ENCODE measurements at places on chromosomes 11 and 22.

- no peak for DNase-seq
Observed at GRCh38 chr11:3840004-3840869, 522 bp downstream of the RHOG start.

GRCh38 chr11:106238704-106239360 lies 161.4 kb downstream of the AASDHPPT start:
- DNase-seq, result no peak

GRCh38 chr11:45093761-45094455 lies 52.5 kb upstream of the PRDM11 start:
- DNase-seq, result no peak

DNA sequence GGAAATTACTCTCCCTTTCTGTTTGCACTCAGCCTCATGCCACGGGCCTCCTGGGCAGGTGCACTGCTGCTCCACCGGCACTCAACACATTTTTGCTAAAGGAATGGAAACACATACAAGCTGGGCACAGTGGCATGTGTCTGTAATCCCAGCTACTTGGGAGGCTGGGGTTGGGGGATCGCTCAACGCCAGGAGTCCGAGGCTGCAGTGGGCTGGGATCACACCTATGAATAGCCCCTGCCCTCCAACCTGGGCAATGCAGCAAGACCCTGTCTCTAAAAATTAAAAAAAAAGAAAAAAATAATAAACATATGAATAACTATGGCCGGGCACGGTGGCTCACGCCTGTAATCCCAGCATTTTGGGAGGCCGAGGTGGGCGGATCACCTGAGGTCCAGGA lies 30.6 kb downstream of the RRP7A start:
- no peak for DNase-seq

GRCh38 chr22:45718391-45718790 lies 46.8 kb downstream of the ATXN10 start:
- no peak for DNase-seq

- DNase-seq, result peak; percentile 73
Observed at GRCh38 chr11:94675239-94675638, 92.9 kb upstream of the AMOTL1 start.

GRCh38 chr11:130216591-130217132 lies 57.1 kb downstream of the ST14 start:
- no peak for DNase-seq

- DNase-seq, result no peak
Observed at GRCh38 chr11:101061606-101062005, 68.0 kb downstream of the PGR start.

GRCh38 chr11:30471244-30471643 lies 114.9 kb downstream of the MPPED2 start:
- no peak for DNase-seq

DNA sequence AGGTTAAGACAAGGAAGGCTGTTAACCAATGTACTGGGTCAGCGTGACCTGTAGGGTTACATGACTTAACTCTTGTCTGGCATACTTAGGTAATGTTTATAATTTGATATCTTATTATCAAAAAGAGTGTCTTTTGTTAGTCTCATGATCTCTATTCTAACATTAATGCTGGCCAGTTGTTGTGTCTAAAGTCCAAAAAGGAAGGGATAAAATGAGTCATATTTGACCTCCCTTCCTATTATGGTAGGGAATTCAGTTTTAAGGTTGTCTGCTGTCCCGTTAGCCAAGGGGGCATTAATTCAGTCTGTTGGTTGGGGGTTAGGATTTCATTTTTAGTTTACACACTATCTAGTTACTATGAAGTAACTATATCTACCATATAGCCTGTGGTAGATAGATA lies 364.0 kb downstream of the GRM5 start:
- DNase-seq, result no peak

DNA sequence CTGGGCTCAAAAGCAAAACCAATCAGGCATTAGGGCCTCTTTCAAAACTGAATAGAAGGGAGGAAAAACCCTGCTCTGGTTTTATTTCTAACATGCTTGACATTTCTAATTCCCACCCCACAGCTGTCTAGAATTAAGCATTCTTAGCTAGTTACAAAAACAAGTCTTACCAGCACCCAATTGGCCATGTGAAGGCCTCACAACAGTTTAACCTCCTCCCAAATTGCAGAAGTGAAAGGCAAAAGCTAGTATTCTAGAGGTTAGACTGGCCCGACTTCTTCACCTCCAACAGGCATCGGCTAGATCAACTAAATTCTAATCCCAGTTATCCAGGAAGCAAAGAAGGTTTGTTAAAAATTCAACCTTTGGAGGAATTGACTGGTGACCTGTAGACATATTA lies 6.5 kb downstream of the SF1 start:
- no peak for DNase-seq

- DNase-seq, result no peak
Observed at GRCh38 chr22:39494471-39495120, 7.5 kb upstream of the MIEF1 start.

DNA sequence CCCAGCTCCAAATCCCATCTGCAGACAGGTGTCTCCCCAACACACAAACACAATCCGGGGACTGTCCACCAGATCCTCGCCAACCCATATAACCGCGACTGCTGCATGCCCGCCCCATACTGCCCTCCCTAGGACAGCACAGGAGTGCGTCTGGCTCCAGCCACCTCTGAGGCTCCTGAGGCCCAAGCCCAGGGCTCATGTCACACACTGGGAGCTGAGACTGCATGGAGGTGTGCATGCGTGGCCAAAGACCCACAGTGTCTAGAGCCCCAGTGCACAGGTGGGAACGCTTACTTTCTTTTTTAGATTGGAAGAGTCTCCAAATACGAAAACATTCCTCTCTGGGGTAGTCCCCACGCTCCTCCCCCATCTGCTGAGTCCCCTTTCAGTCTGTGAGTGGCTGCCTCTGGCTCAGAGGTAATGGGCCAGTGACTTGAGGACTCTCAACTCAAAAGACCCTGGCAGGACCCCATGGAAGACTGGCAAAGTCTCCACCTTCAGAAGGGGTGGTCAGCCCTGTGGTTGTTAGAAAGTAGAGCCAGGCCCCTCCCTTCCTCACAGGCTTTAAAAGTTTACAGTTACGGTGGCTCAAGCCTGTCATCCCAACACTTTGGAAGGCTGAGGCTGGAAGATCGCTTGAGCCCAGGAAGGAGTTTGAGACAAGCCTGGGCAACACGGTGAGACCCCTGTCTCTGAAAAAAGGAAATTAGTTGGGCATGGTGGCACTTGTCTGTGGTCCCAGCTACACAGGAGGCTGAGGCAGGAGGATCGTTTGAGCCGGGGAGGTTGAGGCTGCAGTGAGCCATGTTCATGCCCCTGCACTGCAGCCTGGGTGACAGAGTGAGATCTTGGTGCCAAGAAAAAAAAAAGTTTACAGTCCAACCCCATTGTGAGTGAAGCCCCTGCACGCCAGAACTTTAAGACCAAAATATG lies 2.3 kb downstream of the CBX7 start:
- DNase-seq, result no peak

DNA sequence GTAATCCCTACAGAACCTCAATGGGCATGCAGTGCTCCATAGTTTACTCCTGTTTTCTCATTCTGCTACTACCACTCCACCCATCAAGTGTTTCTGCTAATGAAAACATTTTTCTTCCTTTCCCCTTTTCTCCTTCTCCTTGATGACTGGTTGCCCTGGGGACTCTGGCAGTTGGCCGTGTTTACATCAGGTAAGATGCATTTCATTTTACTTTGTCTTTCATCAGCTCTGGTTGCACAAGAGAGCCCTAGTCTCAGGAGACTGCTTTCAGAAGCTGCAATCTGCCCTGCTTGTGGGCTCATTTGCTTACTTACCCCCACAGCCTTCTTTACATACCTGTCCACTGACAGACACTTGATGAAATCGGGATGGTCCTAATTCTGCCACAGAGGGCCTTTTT lies 19.6 kb upstream of the LIMK2 start:
- DNase-seq, result peak; percentile 91

DNA sequence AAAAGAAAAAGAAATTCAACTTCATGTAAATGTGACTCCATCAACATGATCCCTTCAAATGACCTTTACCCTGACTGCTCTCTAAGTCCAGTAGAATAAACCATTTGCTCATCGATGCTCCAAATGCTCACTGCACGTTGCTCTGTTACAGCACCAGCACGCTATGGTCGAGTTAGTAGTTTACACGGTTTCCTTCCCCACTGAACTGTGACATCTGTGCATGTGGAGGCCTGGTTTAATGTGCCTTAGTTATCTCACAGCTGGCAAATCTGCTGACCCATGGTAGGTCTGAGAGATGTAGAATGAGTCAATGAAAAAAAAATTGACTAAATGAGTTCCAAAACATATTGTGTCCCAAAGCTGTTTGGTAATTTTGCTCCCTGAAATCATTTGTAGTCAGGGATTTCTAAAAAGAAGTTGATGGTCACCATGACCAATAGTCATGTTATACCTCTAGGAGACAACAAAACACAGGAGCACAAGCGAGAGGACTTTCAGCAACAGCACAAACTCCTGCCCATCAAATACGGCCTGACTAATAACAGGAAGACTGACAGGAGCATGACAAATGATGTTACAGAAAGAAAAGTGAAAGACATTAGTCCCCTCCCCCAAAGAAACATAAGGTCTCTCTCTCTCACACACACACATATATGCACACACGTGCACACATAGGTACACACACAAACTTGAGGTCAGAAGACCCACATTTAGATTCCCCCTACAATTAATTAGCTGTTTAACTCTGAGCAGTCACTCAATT lies 624.5 kb downstream of the OPCML start:
- no peak for DNase-seq

GRCh38 chr11:70854201-70854600 lies 398.2 kb downstream of the SHANK2 start:
- no peak for DNase-seq

DNA sequence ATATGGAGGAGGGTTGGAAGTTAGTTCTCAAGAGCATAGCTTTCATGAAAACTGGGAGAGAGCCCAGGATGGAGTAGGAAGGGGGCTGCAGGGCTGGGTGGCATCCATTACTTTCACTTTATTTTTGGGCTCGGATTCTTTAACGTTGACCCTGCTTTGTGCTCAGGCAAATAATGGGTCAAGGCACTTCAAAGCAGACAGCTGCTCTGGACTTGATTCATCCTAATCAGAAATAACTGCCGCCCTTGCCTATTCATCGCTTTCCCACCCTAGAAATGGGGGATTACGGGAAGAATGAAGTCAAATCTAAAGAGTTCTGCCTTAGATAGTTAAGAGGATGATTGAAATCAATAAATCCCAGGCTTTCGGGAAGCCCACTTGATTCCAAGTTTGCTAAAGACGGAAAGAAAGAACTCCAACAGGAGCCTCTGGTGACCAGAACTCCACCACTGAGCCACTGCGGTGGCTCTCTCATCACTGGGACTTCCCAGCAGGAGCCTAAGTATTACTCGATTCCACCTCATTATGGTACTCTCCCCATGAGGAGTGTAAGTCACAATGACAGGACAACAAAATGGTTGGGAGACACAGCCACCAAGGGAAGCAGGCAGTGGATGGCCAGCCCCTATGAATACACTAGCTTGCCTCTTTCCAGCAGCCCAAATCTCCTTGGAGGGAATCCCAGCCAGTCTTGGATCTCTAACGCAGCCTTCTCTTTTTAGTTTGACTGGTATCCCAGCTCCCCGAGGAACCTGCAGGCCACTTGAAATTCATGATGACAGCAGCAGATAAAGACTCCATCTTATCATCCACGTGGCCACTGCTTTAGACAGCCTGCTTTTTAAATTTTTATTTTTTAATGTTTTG lies 815.5 kb downstream of the NTM start:
- DNase-seq, result no peak

DNA sequence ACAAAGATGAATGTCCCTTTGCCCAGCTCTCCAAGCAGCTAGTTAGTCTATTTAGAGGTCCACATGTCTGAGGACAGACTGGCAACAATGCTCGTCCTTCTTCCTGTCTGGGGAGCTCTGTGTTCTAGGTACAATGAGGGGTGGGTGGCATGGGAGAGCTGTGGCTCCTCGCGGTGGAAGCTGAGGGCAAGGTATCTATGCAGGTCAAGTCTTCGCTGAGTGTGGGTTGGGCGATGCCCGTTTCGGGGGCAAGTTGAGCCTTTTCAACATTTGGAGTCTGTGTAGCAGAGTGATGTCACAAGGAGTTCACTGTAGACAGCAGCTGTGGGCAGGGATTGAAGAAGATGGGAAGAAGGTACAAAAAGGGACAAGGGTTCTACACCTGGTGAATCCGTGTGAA lies 163.2 kb downstream of the FEZ1 start:
- no peak for DNase-seq

- DNase-seq, result no peak
Observed at GRCh38 chr22:29524442-29525191, 28.9 kb downstream of the THOC5 start.

GRCh38 chr22:46744581-46744980 lies 6.5 kb upstream of the CERK start:
- no peak for DNase-seq

DNA sequence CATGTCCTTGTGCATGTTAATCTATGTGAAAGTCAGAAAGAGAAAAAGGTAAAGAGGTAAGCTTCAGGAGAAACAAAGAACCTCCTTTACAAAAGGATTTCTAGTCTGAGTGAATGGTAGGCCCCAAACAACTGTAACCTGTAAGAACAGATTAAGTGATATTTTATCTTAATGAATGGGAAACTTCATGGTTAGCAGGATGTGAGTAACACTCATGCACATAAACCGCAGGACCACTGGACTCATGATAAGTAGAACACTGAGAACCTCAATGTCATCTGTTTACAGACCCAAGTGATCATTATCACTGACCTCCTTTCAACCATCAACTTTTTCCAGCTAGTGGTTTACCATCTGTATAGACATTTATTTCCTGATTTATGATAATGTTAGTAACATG lies 19.9 kb downstream of the OR8G5 start:
- no peak for DNase-seq

GRCh38 chr11:63945477-63946163 lies 6.8 kb downstream of the NAA40 start:
- peak; percentile 78 for DNase-seq

GRCh38 chr22:47160781-47161520 lies 398.5 kb downstream of the TBC1D22A start:
- no peak for DNase-seq

DNA sequence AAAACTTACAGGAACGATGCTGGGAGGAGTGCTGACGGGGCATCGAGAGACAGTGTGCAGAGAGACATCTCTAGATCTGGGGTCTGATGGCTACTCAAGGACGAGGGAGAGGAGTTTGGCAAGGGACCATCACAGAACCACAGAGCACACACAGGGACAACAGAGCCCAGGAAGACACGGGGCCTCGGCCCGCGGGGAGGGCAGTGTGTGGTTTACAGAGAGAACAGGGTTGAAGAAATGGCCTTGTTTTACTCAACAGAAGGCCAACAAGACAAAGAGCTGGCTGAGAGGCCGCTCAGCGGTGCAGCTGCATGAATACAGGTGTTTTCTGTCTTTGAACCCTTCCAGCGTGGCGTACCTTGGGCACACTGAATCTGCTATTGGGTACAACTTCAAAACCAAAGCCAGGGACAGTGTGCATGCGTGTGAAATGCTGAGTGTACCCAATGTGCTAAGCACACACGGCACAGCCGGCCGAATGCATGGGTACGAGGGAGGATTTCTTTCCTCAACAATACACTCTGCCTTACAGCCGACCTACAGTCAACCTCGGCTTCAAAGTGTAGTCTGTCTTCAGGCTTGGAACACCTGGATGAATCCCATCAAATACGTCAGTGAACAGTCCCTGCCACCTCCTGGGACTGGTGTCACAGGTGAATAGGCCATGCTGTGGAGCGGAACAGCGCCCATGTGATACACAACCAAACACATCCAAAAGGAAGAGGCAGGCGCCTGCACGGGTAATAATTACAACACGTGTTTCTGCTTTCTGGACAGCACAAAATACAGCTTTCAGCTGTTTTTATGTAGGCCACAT lies 20.7 kb upstream of the BID start:
- no peak for DNase-seq

- DNase-seq, result no peak
Observed at GRCh38 chr11:111305876-111306275, 7.5 kb downstream of the POU2AF3 start.

- DNase-seq, result no peak
Observed at GRCh38 chr11:78078218-78079167, 1.2 kb downstream of the NDUFC2 start.
